Hindlimb muscle (tissue), 1 donor: ENCODE measurements at places on chromosomes 6 and 20. TPM values are rescaled to one million over a fixed set of nuclear protein-coding genes. Genes with fewer than 3 reads are reported as not detected.

PNLDC1 gene
- polyA plus RNA-seq, result 0.39 TPM

- DNase-seq, result peak; percentile 10
Observed at GRCh38 chr20:42901689-42902440, 287.8 kb downstream of the PTPRT start.

- no peak for DNase-seq
Observed at GRCh38 chr20:14716351-14716801, 379.0 kb upstream of the FLRT3 start.

DNA sequence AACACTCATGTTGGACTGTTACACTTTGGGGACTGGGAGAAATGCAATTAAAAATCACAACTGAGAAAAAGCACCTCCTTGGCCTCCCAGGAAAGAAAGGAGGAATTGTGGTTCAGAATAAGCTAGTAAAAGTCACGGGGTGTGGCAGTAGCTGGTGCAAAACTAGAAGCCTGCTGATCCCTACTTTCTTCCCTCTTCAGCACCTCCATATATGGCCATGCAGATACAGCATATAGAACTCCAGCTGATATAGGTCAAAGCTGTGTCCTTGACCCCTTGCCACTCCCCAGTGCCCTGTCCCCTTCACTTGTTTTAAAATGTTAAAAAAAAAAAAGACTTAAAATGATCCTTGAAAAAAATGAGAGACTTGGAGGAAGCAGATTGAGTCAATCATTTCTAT, 5.5 kb upstream of the FLRT3 start:
- no peak for DNase-seq

SFT2D1 gene
- polyA plus RNA-seq, result 36.0 TPM

GRCh38 chr20:32338665-32339064, 19.5 kb upstream of the ASXL1 start:
- DNase-seq, result no peak

TCP11 gene
- polyA plus RNA-seq, result 0.34 TPM

DNA sequence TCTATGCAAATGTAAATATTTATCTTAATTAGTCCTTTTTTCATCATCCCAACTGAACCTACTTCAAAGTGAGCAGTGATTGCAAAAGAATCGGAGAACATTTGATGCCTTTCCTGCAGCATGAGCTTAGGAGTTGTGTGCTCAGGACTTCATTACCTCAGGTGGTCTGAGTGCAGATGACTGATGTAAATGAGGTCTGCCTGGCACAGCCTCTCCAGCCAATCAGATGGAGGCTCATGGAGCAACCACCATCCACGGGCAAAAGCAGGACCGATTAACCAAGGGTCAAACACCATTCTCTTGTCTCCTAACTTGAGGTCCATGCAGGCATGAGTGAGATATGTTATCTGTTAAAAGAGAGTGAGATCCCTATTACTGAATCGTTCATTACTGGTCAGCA, 165.7 kb upstream of the CARMIL1 start:
- no peak for DNase-seq

- no peak for DNase-seq
Observed at GRCh38 chr6:169099411-169100202, 154.0 kb downstream of the THBS2 start.

DNA sequence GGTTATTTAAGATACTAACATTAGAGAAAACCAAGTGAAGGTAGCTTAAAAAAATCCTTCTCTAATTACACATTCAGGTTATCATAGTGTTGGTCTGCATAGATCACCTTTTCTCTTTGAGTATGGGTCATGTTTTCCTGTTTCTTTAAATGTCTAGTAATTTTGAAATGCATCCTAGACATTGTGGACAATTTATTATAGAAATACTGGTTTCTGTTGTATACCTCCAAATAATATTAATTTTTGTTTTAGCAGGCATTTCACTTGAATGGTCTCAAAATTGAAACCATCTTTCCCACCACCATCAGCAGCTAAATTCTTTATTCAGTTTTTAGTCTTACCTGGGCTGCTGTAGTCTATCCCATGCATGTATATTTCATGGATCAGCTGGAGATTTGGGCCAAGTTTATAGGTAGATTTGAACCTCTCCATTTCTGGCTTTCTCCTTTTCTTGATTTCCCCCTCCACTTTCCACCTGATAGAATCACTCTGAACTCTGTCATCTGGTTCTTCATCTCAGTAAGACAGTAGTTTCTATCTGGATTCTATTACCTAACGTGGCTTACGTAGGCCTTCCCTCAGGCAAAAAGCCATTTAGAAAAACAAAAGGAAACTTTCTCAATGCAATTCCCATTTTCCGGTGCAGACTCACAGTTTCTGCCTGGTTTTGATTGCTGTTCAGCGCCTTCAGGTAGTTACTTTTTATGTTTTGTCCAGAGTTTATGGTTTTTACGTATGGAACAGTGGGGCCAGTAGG, 52.3 kb downstream of the ZFAND3 start:
- DNase-seq, result no peak

PRPH2 gene
- polyA plus RNA-seq, result 5.1 TPM

GRCh38 chr20:19913927-19914614, 103.1 kb upstream of the NAA20 start:
- no peak for DNase-seq

- DNase-seq, result no peak
Observed at GRCh38 chr6:157542414-157543160, 161.6 kb downstream of the ZDHHC14 start.

SLC22A2 gene
- polyA plus RNA-seq, result not detected

- no peak for DNase-seq
Observed at GRCh38 chr6:130602151-130602770, 224.9 kb upstream of the SMLR1 start.

DNA sequence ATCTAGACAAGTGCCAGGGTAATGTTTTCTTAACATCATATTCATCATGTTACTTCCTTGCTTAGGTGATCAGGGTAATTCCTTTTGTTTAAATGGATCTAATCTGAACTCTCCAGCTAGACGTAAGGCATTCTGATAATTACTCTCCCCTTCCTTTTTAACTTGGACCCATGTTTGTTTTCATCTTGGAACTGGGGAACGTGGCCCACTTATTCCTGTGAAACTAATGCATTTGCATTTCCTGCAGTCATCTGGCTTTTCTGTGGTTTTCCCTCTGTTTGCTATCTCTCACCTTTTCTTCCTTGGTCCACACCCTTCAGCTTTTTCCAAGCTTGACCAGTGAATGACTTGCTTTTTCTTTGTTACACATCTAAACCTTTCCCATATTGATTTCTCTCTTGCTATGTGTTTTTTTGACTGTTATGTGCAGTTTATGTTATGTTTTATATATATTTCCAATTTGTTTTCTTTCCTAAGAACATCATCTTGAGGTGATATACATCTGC, 33.3 kb downstream of the SLX4IP start:
- no peak for DNase-seq

GRCh38 chr20:63767456-63767855, 27.9 kb downstream of the SLC2A4RG start:
- no peak for DNase-seq

OXT gene
- 0.50 TPM for polyA plus RNA-seq

DNA sequence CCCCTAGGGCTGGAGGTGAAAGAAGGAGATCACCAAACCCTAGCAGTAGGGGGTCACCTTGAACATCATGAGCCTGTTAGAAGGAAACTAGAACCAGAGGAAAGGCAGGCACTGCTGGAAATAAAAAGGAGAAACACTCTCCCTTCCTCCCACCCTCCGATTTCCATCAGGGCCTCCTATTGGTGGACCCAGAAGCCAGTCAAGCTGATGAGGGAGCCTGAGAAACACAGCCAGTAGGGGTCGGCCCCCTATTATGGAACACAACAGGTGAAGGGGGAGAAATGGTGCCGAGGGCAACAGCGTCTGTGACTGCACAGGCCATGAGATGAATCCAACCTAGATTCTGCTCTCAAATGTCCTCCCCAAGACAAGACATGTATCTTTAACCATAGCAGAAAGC, 156.1 kb upstream of the LRFN2 start:
- no peak for DNase-seq

- no peak for DNase-seq
Observed at GRCh38 chr6:142867988-142868812, 76.8 kb downstream of the HIVEP2 start.

GRCh38 chr6:4664117-4664626, 112.0 kb upstream of the CDYL start:
- peak; percentile 85 for DNase-seq

SLC32A1 gene
- not detected for polyA plus RNA-seq

CAGE1 gene
- polyA plus RNA-seq, result 0.06 TPM

MEI4 gene
- not detected for polyA plus RNA-seq

DNA sequence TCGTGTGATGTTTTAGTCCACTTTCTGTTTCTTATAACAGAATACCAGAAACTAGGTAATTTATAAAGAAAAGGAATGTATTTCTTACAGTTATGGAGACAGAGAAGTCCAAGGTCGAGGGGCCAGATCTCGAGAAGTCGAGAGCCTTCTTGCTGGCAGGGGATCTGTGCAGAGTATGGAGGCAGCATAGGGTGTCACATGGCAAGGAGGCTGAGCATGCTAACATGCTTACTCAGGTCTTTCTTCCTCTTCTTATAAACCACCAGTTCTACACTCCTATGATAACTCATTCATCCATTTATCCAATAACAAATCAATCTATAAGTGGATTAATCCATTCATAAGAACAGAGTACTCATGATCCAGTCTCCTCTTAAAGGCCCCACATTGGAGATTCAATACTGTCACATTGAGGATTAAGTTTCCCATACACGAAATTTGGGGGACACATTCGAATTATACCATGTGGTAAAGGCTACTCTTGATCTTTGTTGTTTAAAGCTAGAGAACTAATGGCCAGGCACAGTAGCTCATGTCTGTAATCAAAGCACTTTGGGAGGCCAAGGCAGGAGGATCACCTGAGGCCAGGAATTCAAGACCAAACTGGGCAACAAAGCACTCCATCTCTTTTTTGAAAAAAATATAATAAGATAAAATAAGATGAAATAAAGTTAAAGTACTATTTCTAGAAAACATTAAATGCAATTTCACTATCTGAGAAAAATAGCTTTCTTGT, 2.1 kb downstream of the GOPC start:
- no peak for DNase-seq

DNA sequence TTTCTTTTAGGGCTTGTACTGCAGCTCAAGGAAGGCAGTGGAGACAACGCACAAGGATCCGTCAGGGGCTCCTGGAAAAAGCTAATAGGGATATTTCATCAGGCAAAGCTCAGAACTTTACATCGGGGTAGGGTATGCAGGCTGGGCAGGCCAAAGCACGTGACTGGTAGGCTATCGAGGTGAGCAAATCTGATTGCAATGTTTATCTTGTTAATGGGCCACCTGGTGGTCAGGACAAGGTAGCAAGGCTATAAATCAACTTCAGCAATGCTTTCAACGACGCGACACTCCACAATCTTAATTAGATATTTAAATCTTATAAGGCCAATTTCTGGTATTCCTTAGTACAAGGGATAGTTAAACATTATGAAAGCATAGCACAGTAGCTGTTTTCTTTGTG, 1302.8 kb upstream of the EYS start:
- no peak for DNase-seq

ALDH8A1 gene
- polyA plus RNA-seq, result 1.1 TPM

- DNase-seq, result no peak
Observed at GRCh38 chr6:143158113-143158581, 97.5 kb downstream of the AIG1 start.

DNA sequence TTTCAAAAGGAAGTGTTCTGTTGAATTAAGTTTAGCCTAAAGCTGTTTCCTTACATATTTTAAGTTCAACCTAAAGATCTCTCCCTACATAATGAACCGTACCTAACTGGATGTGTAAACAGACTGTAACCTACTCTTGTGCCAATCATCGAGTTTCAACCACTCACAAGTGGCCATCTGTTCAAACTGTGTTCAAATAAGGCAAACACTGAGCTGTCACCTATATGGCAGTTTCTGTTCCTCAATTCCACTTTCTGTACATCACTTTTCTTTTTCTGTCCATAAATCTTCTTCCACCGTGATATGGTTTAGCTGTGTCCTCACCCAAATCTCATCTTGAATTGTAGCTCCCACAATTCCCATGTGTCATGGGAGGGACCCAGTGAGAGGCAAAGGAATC, 428.6 kb downstream of the HACE1 start:
- no peak for DNase-seq

DNA sequence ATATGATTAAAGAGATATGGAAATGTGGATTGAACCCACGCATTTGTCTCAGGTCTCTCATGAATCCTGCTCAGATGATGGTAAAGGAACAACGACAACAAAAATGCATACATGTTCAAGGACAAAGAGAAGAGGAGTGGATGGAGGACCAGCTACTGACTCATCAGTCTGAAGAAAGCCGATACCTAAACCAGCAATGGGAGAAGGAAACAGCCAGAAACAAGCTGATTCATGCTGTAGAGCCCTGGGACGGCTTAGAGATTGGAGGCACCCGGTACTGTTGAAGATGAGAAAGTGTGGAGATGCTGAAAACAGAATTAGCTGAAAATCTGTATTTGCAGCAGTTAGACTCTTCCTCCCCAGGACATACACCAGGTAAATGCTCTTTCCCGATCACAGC, 14.4 kb upstream of the RIPPLY2 start:
- DNase-seq, result no peak

GRCh38 chr20:37234254-37234581, 27.4 kb downstream of the GHRH start:
- DNase-seq, result no peak

DNA sequence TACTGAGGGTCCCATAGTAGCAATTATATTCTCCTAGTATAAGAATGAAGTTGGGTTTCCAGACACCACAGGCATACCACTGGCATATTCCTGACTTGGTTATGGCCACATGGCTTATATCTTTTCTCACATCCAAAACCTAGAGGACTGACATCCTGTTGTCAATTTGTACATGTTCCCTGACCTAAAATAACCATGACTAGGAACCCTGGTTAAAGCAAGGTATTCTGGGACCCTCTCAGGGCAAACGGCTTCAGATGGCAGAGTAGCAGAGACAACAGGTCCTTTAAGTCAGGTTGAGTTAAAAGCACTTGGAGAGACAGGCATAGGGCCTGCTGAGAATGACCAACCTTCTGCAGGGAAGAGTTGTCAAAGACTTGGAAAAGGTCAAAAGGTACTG, 12.6 kb downstream of the MAP3K5 start:
- DNase-seq, result no peak

PCK1 gene
- 3.2 TPM for polyA plus RNA-seq

C6orf47 gene
- 13.1 TPM for polyA plus RNA-seq

DNA sequence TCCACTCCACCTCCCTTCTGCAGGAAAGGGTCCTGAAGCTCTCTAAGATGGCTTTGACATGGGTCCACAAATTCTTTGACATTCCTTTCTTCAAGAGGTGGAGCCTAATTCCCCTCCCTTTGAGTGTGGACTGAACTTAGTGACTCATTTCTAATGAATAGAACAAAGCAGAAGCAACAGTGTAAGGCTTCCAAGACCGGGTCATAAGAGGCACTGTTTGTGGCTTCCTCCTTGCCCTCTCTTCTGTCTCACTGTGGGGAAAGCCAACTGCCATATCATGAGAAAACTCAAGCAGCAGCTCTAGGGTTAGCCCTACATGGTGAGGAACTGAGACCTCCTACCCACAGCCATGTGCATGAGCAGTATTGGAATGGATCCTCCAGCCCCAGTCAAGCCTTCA, 5.9 kb upstream of the CDK5RAP1 start:
- DNase-seq, result no peak

GRCh38 chr6:163570579-163571231, 156.2 kb downstream of the QKI start:
- DNase-seq, result no peak

GRCh38 chr6:109351231-109352130, 30.8 kb downstream of the CD164 start:
- DNase-seq, result no peak

GRCh38 chr6:24905483-24905882, 30.3 kb downstream of the RIPOR2 start:
- DNase-seq, result no peak

PDYN gene
- not detected for polyA plus RNA-seq

RNF144B gene
- 12.0 TPM for polyA plus RNA-seq

NEDD9 gene
- 9.6 TPM for polyA plus RNA-seq

GRCh38 chr20:36496707-36497669, 44.3 kb upstream of the MYL9 start:
- no peak for DNase-seq
